ENCODE measurements at places on chromosomes 11 and 22. TPM values are rescaled to one million over a fixed set of nuclear protein-coding genes. Genes with fewer than 3 reads are reported as not detected.

ART5 gene
- total RNA-seq: not detected

ASPHD2 gene
- 6.1 TPM for total RNA-seq

ELMOD1 gene
- not detected for total RNA-seq

DDX17 gene
- 508 TPM for total RNA-seq

TXN2 gene
- 106 TPM for total RNA-seq

PDGFB gene
- 0.13 TPM for total RNA-seq

CSF2RB gene
- total RNA-seq: 23.4 TPM

ACRV1 gene
- not detected for total RNA-seq

BTG4 gene
- not detected for total RNA-seq
